Muscle of leg (tissue), 16 donors: ENCODE measurements at places on chromosomes 5 and 9.

GRCh38 chr5:91049112-91049511 is 334.0 kb downstream of the ARRDC3 start:
- no peak for DNase-seq

DNA sequence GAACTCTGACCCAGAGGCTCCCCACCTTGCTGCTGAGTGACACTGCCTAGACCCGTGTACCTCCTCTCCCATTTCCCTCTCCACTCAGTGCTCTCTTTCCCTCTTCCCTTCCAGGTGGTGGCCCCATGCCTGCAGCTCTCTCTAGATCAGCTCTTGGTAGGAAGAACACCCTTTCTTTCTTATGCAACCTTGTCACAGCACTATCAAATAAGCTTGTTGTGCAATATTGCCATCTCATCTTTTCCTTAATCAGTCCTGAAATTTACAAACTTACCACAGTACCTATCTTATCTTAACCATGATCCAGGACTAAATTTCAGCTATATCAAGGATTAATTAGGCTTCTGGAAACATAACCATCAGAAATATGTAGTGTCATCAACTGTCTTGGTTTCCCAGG is 88.6 kb downstream of the ZFAND5 start:
- no peak for DNase-seq

- DNase-seq = peak; percentile 32
Measured at GRCh38 chr5:107542428-107542827, 128.3 kb downstream of the EFNA5 start.

DNA sequence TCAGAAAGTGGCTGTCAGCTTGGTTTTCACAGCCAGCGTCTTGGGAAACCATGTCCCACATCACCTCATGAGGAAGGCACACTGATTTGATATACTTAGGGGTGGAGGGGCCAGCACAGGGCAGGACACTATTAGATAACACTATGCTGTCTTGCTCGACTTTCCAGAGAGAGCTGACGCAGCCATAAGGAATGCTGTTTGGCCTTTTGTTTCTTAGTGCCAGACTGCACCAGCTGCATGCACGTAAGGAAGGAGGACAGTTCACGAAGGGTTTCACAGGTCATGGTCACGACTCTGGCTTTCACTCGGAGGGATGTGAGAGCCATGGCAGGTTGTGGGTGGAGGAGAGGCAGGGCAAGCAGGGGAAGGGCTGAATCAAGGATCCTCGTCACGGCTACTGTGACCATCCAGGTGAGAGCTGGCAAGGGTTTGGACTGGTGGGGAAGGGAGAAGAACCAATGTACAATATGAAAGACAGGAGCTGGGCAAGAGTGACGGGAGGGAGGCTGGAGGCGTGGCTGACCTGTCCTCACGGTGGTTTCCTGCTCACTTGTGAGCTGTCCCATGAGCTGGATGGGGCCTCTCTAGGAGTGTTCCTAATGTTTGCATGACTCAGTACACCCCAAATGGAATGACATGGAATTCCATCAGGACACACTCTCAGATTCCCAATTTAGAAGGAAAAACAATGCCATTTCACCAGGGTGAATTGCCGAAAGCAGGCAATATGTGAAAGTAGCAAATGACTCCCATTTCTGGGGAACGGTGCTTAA is 61.7 kb downstream of the OTULIN start:
- no peak for DNase-seq

GRCh38 chr5:67306965-67307607 is 110.5 kb upstream of the CD180 start:
- DNase-seq = peak; percentile 71

DNA sequence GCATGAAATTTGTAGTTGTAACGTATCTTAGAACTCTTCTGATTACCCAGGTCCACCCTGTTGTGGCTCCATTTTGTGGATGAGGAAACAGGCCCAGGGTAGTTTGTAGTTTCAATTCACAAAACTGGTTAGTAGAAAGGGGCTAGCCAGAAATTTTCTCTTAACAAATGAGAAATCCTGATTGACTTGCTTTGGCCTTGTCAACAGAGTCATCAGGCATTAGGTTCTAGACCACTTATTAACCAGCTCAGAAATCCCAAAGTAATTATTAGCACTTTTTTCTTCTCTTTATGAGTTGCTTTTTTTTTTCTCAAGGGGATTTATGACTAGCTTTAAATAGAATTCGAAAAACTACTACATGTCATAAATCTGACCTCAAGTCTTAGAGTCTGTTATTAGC is 160.2 kb downstream of the SH3GL2 start:
- no peak for DNase-seq
